Activated CD4-positive, alpha-beta T cell treated with anti-CD3 and anti-CD28 coated beads, Interleukin-2, amount 50 U/mL, for 1 hour (primary cell): ENCODE measurements at places on chromosomes 12 and 14.

- no peak for DNase-seq
Measured at GRCh38 chr12:117404203-117404853, 42.9 kb upstream of the NOS1 start.

- DNase-seq = no peak
Measured at GRCh38 chr14:30214014-30214413, 286.4 kb upstream of the PRKD1 start.

- DNase-seq = no peak
Measured at GRCh38 chr12:62635649-62636048, 169.0 kb downstream of the MON2 start.

DNA sequence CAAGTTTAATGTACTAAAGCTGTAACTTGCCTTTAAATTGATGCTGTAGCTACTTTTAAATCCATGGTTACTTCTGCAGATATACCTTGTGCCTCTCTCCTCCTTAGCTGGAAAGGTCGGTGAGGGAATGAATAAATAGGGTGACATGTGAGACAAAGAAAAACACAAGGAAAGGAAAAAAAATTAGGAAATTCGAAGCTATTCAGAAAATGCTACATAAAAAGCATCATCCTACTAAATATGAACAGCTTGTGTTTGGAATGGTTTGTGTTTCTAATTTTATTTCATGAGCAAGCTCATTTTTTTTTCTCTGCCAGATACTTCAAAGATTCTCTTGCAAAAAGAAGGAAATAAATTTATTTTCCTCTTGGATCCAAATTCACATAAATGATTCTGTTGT lies 186.3 kb upstream of the NUDT4 start:
- DNase-seq = no peak

DNA sequence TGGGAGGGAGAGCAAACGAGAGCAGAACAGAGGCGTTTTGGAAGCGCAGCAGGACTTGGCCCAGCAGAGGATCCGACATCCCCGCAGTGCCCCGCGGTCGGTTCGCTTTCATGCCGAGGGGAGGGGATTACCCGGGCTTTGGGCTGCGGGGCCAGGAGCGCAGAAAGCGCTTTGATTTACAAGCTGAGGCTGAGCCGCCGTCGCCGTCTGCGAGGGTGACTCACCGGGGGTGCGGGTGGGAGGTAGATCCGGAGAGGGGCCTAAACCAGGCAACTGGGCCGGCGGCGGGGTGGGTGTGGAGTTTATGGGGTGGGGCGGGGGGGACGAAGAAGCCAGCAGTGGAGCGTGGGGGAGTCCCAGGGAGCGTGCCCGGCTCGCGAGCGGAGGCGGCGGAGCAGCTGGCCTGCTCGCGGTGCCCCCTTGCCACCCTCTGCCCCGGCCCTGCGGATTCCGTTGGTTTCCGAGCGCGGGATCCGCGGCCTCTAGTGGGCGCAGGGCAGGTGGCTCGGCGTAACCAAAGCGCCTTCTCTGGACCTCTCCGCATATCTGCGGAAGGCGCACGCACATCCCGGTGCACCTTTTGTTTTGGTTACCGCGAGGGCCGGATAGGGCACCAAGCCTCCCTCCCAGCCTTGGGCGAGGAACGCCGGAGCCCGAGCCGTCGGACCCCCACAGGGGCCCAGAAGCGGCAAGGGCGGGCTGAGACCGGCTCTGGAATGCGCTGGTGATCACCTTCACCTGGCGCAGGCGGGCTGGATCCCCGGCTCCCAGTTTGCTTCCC lies 2.6 kb downstream of the SIX4 start:
- DNase-seq = peak; percentile 62
